HepG2 (cell line): ENCODE measurements at places on chromosomes 6 and 20. TPM values are rescaled to one million over a fixed set of nuclear protein-coding genes. Genes with fewer than 3 reads are reported as not detected.

GRCh38 chr20:58071991-58072390 is 156.5 kb downstream of the ANKRD60 start:
- peaks cover 18% of the 10 kb centered on the region for H3K27me3 ChIP-seq
- no peaks in the 10 kb centered on the region for H3K36me3 ChIP-seq
- no peak overlapping the region for H3K4me3 ChIP-seq

- H3K27me3 ChIP-seq = peaks cover 4% of the 10 kb centered on the region; the same call in 1 of the 2 replicates
- peaks cover 60% of the 10 kb centered on the region for H3K4me1 ChIP-seq
- no peaks in the 10 kb centered on the region for H3K36me3 ChIP-seq
- no peak overlapping the region for H3K27ac ChIP-seq
- no peak overlapping the region for H3K4me3 ChIP-seq
Measured at GRCh38 chr6:43714311-43715055, 26.9 kb upstream of the MRPS18A start.

DNA sequence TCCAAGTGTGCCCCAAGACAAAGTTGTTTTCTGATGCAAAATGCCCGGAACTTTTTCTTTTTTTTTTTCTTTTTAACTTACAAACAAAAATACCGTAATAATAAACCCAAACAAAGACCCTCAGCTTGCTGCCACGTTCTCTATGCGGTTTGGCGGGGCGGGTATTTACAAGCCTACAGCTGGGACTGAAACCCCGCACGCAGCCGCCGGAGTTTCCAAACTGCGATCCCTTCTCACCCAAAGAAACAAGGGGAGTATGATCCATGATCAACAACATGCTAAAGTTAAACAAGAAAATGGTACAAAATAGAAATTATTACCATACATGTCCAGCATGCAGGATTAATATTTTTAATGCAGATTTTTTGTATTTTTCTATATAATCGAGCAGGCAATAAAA is 2.1 kb downstream of the MAFB start:
- no peaks in the 10 kb centered on the region for H3K36me3 ChIP-seq
- H3K27ac ChIP-seq = no peak overlapping the region
- H3K4me1 ChIP-seq = peaks cover 23% of the 10 kb centered on the region
- H3K4me3 ChIP-seq = no peak overlapping the region

DNA sequence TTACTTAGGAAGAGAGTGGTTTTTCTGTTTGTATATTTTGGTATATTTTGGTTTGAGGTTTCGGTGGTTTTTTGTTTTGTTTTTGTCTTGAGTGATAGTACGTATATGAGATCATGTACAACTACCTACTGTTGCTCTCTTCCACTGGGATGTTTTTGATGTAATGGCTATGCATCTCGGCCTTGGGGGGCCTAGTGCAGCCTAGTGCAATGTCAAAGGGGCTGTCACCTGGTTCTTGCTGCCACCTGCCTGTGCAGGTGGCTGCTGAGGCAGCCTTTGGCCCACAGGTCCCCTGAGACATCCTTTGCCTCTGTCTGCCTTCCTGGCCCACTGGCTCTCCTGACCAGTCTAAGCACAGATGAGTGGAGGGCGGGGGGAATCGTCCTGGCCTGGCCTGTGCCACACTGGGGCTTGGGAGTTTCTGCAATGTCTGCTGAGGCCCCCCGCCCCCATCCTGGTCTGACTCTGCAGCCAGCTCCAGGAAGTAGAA is 546.6 kb downstream of the CD83 start:
- no peaks in the 10 kb centered on the region for H3K27me3 ChIP-seq
- no peaks in the 10 kb centered on the region for H3K36me3 ChIP-seq
- DNase-seq = no peak
- no peak overlapping the region for H3K4me3 ChIP-seq
- H3K27ac ChIP-seq = no peak overlapping the region

The DNAAF9 gene
- total RNA-seq = 10.5 and 11.7 TPM in 2 replicates

DNA sequence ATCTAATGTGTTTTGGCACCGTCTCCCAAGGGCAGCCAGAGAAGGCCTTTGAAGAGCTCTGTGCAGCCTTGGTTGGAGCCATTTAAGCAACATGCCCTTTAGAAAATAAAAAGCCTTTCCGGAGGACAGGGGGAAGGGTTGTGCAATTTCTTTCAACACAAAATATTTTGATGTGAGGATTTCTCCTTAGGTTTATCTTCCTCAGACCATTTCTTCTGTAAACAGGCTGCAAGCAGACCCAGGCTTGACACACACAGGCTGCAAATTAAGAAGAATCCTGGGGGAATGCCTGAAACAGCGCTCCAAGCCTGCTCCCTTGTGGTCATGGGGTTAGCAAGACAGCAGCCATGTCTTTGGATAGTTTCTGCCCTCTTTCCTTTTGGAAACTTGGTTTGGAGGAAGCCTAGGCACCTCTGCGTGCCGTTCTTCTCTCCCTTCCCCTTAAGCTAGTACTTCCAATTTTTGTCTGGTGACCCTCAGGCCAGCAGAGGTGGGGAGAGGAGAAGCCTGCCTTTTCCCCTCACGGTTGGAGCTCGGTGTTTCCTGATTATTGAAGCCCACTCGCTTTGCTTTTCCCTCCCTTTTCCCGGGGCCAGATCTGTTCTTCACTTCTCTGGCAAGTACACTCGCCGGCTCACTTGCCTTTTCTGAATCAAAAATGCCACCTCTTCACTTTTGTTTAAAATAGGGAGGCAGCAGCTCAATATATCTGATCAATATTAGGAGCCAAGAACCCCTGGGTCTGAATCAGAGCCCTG is 39.6 kb upstream of the NOX3 start:
- H3K36me3 ChIP-seq = no peaks in the 10 kb centered on the region
- DNase-seq = peak; percentile 86
- no peaks in the 10 kb centered on the region for H3K27me3 ChIP-seq
- H3K27ac ChIP-seq = peak overlapping the region; percentile 76

GRCh38 chr6:140711019-140711613 is 1336.7 kb upstream of the CITED2 start:
- H3K27ac ChIP-seq = no peak overlapping the region
- no peak for DNase-seq
- no peaks in the 10 kb centered on the region for H3K27me3 ChIP-seq
- no peaks in the 10 kb centered on the region for H3K4me1 ChIP-seq
- no peak overlapping the region for H3K4me3 ChIP-seq

DNA sequence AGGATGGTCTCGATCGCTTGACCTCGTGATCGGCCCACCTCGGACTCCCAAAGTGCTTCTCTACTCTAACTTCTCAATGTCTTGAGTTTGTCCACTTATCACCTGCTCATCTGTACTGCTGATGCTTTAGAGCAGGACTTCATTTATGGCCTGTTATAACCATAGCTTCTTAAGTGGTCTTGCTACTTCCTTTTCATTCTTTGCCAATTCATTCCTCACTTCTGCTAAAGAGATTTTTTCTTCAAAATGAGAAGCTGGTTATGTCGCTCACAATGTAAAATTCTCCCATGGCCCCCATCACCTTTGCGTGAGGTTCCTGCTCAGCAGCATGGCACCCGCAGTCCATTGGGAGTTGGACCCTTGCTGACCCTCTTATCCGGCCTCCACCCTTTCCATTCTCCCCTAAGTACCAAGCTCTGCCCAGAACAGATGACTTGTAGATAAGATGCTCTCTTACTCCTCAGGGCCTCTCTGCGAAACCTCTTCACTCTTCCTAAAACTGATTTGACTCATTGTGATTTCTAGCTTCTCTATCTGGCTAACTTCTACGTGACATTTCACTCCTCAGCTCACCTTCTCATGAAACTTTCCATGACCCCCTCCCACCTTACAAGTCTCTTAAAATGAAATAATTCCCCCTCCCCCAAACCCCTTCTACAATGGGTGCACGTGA is 13.9 kb upstream of the CD164 start:
- no peaks in the 10 kb centered on the region for H3K36me3 ChIP-seq
- peaks cover 5% of the 10 kb centered on the region; the same call in 1 of the 2 replicates for H3K4me1 ChIP-seq
- DNase-seq = no peak
- H3K27ac ChIP-seq = no peak overlapping the region
- no peaks in the 10 kb centered on the region; the same call in 1 of the 2 replicates for H3K27me3 ChIP-seq
- H3K4me3 ChIP-seq = no peak overlapping the region

GRCh38 chr6:39488255-39488879 is 165.9 kb upstream of the KCNK16 start:
- no peak overlapping the region for H3K27ac ChIP-seq
- no peak overlapping the region for H3K4me3 ChIP-seq
- no peaks in the 10 kb centered on the region for H3K36me3 ChIP-seq
- H3K27me3 ChIP-seq = no peaks in the 10 kb centered on the region
- no peaks in the 10 kb centered on the region for H3K4me1 ChIP-seq

- peaks cover 100% of the 10 kb centered on the region for H3K4me1 ChIP-seq
- no peaks in the 10 kb centered on the region; the same call in none of the 2 replicates for H3K36me3 ChIP-seq
Measured at GRCh38 chr6:3402310-3403237, 54.3 kb downstream of the SLC22A23 start.

DNA sequence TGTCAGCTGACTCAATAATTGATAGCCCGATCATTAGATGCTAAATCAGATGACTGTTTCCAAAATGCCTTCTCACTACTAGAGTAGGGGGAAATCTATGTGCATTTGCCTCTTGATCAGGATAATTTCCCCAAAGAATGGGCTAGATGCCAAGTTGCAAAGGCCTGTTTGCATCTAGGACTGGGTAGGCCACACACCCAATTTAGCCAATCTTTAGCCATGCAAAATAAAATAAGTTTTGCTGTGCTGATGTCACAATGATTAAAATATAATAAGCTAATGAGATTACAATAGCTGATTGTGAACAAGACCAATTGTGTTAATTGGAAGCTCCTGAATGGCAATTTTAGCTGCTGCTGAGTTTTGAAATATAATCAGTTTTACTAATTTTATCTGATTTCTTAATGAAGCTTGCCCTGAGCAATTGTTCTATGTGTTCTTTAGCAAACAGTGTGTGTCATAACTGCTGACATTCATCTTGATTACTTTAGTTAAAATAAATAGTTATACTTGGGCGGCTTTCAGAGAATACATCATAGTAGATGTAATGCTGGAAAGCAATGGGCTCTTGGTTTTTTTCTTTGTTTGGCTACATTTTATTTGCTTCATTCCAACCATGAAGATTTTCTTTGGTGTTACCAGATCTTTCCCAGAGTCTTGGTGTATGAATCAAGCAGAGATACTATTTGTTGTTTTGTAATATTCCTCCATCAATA is 973.2 kb upstream of the SLC35B3 start:
- H3K27me3 ChIP-seq = no peaks in the 10 kb centered on the region
- no peak overlapping the region for H3K27ac ChIP-seq
- no peaks in the 10 kb centered on the region for H3K4me1 ChIP-seq
